ENCODE measurements at places on chromosomes 2 and 18.

DNA sequence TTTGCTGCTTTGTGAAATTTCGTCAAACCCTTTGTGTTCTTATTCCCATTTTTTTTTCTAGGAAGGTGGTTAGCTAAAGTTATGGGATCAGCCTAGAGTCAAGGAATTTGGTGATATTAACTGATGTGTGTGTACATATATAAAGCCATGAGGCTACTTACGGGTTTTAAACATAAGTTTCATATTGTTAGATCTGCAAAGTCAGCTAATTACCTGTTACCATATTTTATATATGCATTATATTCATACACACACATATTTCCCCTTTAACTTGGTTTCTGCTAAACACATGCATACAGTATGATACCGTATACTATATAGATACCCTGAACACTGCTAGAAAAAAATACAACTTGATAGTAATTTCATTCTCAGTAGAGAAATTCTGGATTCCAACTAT lies 241.0 kb downstream of the NYAP2 start:
- no peak for DNase-seq

DNA sequence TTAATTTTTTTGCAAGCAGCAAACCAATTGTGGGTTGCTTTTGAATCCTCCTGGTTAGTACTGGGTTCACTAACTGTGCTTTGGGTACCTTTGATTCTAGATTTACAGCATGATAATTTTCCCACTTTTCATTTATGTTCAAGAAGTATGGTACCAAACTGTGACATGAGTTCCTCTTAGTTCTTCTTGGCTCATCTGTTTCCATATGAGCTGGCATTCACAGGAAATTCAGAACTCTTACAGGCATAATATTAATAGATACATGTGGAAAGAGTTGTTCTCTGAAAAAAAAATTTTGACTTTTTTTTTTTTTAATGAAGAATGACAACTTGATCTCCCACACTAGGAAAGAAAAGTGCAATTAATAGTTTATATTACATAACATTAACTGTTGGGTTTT lies 59.4 kb downstream of the FMNL2 start:
- DNase-seq = no peak

DNA sequence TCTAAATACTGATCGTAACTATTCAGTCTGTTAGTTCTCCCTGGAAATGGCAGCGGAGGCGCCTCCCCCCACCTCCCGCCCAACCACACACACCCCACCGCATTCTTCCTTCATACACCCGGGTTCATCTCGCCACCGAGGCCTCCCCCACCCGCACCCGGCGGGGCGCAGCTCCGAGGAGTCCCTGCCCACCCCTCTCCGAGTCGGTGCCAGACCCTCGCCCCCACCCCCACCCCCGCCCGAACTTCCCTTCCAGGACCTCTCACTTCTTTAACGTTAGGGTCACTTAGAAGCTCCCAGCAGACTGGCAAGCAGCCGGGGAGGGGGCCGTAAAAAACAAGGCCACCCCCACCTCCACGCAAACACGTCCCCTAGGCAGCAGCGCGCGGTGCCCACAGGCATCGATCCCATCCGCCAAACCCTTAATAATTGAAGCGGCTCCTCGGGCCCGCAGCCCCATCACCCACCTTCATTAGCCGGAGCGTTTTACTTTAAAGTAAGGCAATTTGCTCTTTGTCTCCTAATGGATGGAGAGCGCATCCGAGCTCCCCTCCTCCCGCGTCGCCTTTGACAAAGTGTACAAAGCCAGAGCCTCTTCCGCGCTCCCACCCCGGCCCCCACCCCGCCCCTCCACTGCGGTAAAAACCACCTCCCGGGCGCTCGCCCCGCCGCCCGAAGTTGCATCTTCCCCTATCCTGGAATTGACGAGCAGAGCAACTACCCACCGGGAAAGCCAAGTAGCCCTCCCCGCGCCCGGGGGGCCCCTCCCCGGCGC lies 624 bp downstream of the ZNF516 start:
- DNase-seq = no peak

DNA sequence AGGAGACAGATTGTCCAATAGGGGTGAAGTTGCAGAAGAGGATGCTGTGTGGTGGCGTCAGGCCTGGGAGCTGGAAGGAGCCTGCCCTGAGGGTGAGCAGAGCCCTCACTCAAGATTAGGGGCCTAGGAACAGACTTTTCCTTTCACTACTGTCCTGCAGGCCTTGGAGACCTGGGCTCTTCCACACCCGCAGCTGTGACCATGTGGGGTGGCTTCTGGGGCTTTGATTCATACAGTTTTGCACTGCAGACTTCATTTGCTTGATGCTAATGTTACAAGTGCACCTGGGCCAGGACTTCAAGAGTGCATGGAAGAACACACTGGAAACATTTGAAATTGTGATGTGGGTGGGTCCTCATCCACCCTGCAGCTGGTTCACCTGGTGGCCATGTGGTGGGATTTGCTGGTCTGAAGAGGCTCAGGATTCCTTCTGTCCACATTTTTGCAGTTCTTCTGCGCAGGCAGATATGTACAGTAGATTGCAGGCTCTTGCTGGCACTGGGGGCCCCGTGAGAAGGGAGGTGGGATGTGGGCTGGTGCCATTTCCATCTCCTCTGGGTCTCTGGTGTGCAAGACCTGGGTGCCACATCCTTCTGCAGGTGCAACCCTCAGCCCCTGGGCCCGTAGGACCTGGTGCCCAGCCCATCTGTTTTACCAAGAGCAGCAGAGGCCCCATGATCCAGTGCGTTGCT lies 9.9 kb downstream of the GLI2 start:
- no peak for DNase-seq

DNA sequence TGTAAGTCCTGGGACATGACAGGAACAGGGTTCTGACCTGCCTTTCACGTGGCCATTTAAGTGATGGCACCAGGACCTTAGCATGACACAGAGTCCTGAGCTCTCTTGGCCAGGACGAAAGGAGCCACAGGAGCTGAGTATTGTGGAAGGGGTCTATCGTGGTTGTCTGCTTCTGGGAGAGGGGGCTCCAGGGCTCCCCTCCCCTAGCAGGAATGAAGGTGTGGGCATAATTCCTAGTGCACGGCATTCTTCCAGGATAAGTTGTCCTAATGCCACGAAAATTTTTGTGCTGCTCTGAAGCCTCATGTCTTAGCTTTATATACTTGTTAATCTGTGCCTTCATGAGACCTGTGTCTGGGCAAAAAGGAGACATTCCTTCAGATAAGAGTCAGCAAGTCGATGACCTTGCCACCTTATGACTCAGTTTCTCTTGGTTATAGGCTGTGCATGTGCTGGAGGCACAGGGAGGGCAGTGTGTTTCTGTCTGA lies 17.1 kb downstream of the GATA6 start:
- DNase-seq = no peak

GRCh38 chr2:158414538-158414937 lies 42.0 kb downstream of the CCDC148 start:
- DNase-seq = no peak

DNA sequence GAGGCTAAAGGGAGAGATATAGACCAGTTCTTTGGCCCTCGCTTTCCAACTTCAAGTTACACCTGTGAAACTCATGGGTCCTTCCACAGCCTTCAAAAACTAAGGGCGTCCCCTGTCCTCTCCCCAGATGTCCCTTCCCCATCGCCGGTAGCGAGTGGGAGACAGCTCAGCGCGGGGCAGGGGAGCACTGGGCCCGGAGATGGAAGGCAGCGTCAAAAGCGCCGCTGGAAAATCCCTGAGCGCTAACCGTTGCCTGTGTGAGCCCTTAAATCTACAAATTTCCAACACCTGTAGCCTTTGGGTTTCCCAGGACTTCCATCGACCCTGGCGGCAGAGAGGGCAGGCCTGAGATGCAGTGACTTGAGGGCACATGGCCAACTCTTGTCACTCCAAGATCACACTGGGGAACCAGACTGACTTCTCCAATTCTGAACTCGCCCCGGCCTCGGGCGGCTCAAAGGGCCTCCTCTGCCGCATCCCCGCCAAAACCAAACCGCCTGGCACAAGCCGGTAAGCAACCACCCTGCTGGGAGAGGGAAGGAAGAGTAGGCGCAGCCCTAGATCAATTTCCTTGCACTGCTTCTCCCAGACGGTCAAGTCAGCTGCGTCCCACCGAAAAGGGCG lies 879 bp upstream of the EPAS1 start:
- peak; percentile 8 for DNase-seq

GRCh38 chr18:13530879-13531387 lies 195.4 kb downstream of the FAM210A start:
- no peak for DNase-seq

GRCh38 chr2:85893428-85894258 lies 4.9 kb upstream of the ST3GAL5 start:
- no peak for DNase-seq

DNA sequence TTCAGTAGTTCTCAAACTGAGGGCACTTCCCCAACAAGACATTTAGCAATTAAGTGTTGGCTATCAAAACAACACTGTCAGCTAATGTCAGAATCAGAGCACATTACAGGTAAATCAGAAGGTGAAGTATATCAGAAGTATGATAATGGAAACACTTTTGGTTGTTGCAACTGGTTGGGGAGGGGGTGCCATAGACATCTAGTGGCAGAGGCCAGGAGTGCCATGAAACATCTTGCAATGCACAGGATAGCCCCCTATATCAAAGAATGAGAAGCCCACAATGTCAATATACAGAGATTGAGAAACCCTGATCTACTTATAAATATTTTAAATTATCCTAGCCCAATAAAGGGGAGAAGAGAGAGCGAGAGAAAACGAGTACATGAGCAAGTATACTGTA lies 4.9 kb upstream of the XPO1 start:
- no peak for DNase-seq

GRCh38 chr2:222538535-222538934 lies 114.2 kb downstream of the SGPP2 start:
- DNase-seq = no peak

DNA sequence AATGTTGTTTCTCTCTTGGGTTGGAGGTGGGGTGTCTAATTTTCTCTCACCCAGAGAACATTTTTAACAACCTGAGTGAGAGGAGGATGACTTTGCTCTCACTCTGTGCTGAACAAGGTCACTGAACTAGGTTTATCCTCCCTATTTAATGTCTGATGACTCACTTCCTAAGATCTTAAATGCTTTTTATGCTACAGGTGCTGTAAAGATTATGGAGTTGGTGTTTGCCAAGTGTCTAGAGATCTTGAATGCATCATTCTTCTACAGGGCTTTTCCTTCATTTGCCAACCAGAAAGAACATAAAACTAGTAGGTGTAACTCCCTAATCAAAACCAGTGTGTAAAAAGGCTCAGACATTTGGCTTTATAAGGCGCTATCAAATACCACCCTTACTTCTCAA lies 350.5 kb upstream of the ETAA1 start:
- DNase-seq = no peak

GRCh38 chr2:165009466-165009865 lies 54.1 kb upstream of the SLC38A11 start:
- no peak for DNase-seq

GRCh38 chr2:13005761-13006335 lies 289.1 kb downstream of the TRIB2 start:
- no peak for DNase-seq

DNA sequence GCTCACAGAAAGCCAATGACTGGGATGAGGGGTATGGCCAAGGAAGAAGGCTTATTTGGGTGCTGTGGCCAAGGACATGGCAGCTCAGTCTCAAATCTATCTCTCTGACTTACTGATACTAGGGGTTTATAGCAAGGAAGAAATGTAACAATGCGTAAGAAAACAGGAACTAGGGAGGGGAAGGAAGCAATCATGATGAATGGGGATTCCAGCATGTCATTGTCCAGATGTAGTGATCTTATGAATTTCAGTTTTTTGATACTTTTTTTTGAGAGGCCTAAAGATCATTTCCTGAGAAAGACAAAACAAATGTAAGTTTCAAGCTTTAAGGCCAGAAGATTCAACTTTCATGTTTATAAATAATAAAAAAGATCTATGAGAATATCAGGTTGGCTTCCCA lies 298.6 kb upstream of the FAM98A start:
- no peak for DNase-seq

GRCh38 chr2:159256159-159256558 lies 30.3 kb downstream of the WDSUB1 start:
- no peak for DNase-seq

DNA sequence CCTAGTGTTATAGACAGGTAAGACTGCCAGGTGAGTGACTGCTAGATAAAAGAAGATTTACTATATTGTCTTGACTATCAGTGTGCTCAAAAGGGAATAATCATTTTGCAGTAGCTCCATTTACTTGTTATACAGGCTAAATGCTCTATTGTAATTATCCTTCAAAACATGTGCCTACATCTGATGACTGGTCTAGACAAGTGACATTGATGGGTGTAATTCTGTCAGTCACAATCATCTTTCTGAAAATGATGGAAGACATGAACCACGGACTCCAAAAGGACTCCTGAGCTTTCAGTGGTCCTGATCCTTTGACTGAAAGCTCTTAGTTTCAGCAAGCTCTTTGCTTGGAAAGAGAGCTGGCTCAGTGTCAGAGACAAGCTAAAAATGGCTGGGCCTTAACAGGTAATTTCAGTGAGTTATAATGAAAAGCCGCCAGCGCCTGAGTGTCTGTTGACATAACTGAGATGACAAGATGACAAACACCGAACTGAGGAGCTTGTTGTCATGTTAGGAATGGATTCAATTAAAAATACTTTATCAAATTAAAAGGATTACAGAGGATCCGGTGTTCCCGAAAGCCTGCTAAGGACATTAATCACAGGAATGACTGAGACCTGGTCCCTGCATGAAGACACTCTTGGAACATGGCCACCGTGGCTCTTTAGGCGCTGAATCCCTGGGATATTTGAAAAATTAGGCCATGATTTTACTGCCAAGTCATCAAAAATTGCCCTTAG lies 141.7 kb downstream of the CMPK2 start:
- no peak for DNase-seq

DNA sequence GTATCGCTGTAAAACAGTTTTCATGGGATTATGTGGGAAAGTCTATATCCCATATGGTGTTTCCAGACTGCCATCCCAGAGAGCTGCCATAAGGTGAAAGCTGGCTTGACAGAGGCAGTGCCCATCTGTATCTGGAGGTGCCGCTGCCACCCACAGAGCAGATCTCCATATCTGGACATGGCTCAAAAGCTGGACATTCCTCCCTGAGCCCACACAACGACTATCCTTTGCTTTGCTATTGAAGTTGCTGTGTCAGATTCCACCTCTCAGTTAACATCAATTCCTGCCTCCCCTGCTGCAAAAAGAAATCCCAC lies 55.2 kb downstream of the RND3 start:
- no peak for DNase-seq

- DNase-seq = no peak
Measured at GRCh38 chr2:199602271-199602895, 144.6 kb upstream of the SATB2 start.

DNA sequence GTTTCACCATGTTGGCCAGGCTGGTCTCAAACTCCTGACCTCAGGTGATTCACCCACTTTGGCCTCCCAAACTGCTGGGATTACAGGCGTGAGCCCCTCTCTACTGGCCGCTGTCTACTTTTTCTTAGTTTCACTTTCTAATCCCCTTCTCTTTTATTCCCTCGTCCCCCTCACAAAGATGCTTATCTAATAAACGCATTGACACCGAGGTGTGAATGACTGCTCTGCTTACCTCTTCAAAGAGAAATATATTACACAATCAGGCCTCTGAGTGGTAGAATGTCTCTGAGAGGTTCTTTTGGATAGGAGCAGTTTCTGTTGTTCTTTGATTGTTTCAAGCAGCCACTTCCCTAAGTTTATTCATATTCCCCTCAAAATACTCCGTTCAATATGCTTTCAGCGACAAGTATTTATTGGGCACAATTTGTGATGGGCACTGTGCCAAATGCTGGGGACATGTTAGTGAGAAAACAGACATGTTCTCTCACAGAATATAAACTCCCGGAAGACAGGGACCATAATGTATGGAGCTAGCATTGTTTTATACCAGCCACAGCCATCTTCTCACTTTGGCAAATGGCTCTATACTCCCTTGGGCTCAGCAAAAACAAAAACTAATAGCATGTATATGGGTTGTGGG lies 34.7 kb upstream of the RAPH1 start:
- DNase-seq = no peak
